Activated CD4-positive, alpha-beta T cell treated with anti-CD3 and anti-CD28 coated beads, Interleukin-2, amount 10 ng/mL, durations not matched to agents 7 days and 5 days (primary cell): ENCODE measurements at places on chromosomes 13 and 19. TPM values are rescaled to one million over a fixed set of nuclear protein-coding genes. Genes with fewer than 3 reads are reported as not detected.

- DNase-seq, result no peak
Observed at GRCh38 chr13:33918199-33918932, 100.4 kb downstream of the RFC3 start.

Gene ZNF534
- not detected for total RNA-seq

Gene GIPR
- 1.4 TPM for total RNA-seq

- DNase-seq, result no peak
Observed at GRCh38 chr13:111058796-111059506, 56.2 kb upstream of the ARHGEF7 start.

Gene CYP2A6
- total RNA-seq, result not detected

DNA sequence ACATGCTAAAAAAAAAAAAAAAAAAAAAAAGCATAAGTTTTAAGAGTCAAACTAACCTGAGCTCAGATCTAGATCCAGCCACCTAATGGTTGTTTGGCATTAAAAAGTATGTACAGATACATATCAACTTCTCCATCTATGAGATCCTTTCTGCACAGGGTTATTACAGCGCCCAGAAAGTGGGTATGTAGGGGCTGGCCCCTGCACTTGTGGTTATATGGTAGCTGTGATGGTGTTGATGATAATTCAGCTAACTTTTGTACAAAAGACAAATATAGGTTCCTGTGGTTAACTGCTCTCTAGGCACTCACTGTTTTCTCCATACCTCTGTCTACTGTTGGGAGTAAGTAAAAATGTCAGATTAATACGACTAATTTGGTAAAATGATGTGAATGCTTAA lies 81.7 kb downstream of the TNFRSF19 start:
- no peak for DNase-seq

Gene MICU2
- total RNA-seq, result 32.0 TPM

Gene EGLN2
- total RNA-seq, result 126 TPM

GRCh38 chr13:48185018-48185417 lies 48.0 kb upstream of the ITM2B start:
- no peak for DNase-seq

GRCh38 chr13:99065235-99066015 lies 87.6 kb upstream of the DOCK9 start:
- DNase-seq, result no peak

DNA sequence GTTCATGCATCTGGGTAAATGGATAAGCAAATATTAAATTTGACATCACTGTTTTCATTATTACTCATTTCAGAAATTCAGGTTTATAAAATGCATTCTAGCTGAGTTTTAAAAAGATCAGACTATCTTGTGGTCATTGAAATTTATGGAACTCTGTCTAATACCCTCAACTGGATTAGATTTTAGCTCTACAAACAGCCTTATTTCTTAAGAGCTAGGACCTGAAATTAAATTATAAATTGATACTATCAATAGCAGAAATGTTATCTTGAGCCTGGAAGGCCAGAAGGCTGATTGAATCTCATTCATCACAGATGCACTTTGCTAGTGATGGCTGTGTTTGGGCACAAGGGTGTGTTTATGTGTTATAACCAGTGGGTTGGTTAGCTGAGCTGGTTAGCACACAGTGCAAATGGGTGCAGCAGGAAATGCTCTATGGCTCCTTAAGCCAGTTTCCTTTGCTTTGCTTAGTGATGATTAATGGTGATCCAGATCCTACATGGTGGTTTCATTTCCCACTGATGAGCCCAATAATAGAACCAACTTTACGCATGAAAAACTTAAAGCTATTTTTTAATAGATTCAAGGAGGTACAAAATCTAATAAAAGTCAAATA lies 310.8 kb upstream of the KLF12 start:
- DNase-seq, result no peak
